ENCODE measurements at places on chromosomes 11 and 22.
A peak's percentile ranks its signal among the peaks of the same experiment; 100 is the strongest.

DNA sequence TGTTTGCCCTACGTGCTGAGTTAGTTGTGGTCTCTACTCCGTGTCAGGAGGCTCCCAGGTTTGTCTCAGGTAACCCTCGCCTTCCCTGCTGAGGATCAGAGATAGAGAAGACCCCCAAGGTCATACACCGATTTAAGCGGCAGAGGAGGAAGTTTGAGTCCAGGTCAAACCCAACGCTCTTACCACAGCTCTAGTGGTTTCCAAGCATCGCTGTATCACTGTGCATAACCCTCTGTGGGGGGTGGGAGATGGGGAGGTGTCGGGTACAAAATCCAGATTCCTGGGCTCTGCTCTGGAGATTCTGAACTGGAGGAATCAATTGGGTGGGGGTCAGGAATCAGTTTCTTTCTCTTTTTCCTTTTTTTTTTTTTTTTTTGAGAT is 627 bp downstream of the DNAJC4 start:
- DNase-seq, result no peak

DNA sequence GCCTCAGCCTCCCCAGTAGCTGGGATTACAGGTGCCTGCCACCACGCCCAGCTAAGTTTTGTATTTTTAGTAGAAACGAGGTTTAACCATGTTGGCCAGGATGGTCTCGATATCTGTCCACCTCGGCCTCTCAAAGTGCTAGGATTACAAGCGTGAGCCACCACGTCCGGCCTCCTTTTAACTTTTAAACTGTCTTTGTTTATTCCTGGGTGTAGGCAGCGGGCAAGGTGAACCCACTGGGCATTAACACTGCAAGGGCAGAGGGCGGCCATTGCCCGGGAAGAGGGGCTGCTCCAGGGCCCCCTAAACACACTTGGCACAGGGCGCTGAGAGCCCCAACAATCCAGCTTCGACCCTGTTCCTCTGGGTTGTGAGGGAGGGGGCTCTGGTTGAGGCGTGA is 693.6 kb downstream of the BRD1 start:
- DNase-seq, result no peak

DNA sequence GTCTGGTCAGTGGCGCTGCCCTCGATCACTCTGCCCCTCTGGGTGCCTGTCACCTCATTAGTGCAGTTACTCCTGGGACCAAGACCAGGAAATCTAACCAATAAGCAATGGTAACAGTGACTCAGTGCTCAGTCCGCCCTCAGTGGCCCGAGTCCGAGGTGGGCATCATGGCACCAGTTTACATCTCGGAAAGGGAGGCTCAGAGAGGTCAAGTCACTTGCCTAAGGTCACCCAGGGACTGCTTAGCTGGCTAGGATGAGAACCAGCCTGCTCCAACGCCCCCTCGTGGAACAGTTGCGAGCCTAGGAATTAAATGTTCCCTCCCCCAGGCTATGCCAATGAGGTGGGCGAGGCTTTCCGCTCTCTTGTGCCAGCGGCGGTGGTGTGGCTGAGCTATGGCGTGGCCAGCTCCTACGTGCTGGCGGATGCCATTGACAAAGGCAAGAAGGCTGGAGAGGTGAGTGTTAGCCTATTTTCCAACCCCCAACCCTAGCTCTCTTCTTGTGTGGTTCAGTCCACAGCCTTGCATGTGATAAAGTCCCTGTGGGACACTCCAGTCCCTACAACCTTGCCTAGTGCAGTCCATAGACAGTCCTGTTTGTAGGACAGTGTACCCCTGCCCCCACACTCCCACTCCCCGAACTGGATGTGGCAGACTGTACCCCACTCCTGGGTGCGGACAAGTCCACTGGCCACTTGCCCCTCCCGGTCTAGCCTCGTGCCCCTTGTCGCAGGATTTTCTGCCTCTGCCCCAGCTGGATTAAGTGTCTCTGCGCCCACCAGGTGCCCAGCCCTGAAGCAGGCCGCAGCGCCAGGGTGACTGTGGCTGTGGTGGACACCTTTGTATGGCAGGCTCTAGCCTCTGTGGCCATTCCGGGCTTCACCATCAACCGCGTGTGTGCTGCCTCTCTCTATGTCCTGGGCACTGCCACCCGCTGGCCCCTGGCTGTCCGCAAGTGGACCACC is 1.1 kb downstream of the MTFP1 start:
- DNase-seq, result peak; percentile 90

GRCh38 chr11:130916238-130916855 is at the start of gene SNX19:
TSS of gene SNX19 (minus strand) at chr11:130916479. CDS start at chr11:130915939, 540 bp downstream.
- peak; percentile 91 for DNase-seq

DNA sequence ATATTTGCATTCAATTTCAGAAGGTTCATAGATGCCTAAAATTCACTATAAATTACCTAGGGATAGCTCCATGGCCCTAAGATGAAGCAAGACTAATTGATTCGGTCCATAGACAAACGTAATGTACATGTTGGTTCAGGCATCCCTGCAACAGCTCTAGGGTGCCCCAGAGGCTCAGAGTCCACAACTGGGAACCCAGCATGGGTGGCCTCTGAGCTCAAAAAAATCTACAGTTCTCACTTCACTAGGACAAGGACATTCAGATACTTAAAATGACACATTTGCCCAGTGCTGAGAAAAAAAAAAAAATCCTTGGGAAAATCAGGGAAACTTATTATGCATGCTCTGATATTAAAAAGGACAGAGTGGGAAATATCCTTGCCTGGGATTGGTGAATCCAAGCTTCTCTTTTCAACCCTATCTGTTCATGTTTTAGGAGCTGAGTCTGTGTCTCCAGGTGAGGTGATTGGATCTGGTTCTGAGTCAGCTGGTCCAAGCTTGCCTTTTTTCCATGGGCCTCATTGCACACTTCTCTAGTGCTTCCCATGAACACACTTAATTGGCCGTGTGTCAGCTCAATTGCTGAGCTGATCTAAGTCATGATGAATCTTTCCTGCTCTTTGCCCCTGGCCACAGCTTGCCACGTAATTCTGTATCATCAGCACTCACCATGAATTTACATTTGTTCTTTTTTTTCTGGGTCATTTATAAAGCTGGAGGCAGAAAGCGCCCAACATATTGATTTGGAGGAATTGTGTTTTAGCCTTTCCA is 116.3 kb upstream of the RCN1 start:
- no peak for DNase-seq

GRCh38 chr22:23178512-23179254 is 1.6 kb upstream of the BCR start:
- DNase-seq, result peak; percentile 63

DNA sequence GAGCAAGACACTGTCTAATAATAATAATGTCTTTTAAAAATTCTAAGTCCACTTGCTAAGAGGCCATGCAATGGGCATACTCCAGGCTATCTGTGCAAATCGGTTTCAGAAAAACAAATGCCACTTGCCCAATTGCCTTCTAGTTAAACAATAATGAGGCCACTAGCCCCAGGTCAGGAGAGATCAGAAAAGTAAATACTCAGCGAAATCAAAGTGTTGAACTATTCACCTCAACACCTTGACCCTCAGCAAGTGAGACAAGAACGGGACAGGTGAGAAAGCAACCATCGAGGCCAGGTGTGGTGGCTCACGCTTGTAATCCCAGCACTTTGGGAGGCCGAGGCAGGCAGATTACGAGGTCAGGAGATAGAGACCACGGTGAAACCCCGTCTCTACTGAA is 72.3 kb upstream of the SYN3 start:
- no peak for DNase-seq

GRCh38 chr11:64890522-64890939 is 12.1 kb upstream of the EHD1 start:
- no peak for DNase-seq

- no peak for DNase-seq
These were observed 640.2 kb upstream of the KIRREL3 start for GRCh38 chr11:127640561-127641451.

Measured in activated CD4-positive, alpha-beta T cell treated with anti-CD3 and anti-CD28 coated beads, Interleukin-2, amount 50 U/mL, for 1 hour (primary cell).